Renal cortex interstitium (tissue), 15 donors: ENCODE measurements at places on chromosomes 16 and 17. TPM values are rescaled to one million over a fixed set of nuclear protein-coding genes. Genes with fewer than 3 reads are reported as not detected.

Gene ADAM11
- 1.9 TPM for polyA plus RNA-seq

GRCh38 chr17:30278032-30278431, 13.7 kb downstream of the BLMH start:
- peak; percentile 10 for DNase-seq

DNA sequence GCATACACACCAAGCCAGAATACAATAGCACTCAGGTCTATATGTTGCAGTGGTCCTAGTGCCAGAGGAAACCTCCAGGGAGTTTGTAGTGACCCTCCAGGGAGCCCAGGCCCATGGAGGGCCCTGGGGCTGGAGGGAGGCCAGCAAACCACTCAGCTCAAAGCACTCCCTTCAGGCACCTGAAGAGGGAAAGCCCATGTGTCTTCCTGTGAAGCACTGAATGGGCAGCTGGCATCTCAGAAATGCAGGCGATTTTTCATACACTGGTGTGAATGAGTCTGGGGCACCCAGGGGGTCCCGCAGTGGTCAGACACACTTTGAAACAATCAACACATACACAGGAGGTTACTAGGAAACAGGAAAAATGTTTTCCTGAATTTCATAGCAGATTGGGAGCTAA, 12.8 kb downstream of the TBC1D26 start:
- no peak for DNase-seq

DNA sequence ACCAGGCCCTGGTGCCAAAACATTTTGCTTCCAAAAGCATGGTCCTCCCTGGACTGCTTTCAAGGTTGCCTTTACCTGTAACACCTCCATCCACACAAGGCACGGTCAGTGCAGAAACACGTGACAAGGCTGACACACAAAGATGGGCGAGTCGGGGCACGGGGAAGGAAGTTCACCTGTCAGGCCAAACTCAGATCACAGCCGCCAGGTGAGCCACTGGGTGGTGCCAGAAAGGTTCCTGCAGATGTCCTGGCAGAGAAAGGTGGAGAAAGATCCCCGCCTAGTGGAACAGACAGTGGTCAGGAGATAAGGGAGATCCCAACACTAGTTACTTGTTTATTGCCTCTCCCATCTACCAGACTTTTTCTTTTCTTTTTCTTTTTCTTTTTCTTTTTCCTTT, 155.3 kb downstream of the AIPL1 start:
- DNase-seq = no peak

DNA sequence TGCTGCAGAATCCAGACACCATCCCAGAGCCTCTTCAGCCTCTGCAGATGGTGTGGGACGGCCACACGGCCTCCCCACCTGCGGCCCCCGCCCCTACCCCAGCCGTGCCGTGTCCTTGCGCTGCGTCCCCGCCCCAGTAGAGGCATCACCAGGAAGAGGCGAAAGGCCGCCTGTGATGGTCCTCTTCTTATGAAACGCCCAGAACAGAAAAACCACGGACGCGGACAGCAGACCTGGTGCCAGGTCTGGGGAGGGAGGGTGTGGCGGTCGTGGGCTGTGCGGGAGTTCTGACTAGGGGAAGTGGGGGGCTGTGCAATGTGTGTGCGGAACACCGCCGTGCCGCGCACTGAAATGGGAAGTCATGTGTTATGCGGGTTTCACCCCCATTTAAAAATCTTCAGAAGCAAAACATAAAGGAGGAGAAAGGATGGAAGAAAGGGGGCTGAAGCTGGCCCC, 25.5 kb downstream of the ACSF3 start:
- no peak for DNase-seq

- no peak for DNase-seq
Observed at GRCh38 chr16:56669005-56669839, at the start of gene MT1H. MT1H (plus strand) TSS chr16:56669814; CDS start chr16:56669885, 71 bp downstream.

DNA sequence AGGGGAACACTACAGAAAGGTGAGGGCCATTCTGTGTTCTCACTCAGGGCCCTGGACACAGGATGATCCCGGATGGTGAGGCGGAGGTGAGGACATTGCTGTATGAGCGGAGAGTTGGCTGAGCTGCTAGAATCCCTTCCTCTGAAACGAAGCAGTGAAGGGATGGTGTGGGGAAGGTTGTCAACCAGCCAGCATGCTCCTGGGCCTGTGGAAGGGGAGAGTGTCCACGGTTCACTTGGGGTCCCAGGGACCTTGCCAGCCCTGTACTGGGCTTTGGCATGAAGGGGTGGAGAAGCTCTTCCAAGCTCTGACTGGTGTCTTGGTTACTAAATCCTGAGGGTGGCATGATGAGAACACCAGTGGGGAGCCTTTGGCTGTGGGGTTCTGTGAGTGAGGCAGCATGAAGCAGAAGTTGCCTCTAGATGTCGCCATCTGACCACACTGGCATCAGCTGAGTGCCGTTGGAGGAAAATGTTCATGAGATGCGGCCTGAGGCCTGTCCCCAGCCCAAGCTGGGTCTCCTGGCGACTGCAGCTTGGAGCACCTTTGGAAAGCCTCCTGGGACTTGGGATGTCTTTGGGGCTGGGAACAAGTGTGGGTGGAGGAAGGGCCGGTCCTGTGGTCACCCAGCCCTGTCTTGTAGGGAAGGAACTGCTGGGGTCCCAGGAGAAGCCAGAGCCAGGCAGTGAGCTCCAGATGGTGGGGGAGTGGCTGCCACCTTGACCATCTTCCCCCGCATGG, 14.8 kb downstream of the PDP2 start:
- no peak for DNase-seq

Gene TBKBP1
- 27.4 TPM for polyA plus RNA-seq

GRCh38 chr17:41977991-41978390, 11.4 kb downstream of the CNP start:
- DNase-seq = no peak

Gene RUNDC3A
- polyA plus RNA-seq = 2.7 TPM

DNA sequence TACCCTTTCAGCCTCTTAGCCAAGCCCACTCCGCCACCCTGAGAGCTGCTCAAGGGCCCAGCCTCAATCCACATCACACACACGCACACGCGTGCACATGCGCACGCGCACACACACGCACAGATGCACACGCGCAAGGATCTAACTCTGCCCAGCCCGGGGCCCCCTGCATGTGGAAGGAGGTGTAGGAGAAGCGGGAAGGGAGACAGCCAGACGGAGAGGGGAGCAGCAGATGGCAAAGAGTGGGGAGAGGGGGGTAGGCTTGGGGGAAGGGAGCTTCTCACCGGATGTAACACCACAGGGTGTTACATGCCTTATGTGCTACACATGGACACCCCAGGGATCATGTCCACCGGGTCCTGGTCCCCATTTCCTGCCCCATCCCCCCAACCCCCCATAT, 15.3 kb downstream of the DLG4 start:
- DNase-seq = no peak

DNA sequence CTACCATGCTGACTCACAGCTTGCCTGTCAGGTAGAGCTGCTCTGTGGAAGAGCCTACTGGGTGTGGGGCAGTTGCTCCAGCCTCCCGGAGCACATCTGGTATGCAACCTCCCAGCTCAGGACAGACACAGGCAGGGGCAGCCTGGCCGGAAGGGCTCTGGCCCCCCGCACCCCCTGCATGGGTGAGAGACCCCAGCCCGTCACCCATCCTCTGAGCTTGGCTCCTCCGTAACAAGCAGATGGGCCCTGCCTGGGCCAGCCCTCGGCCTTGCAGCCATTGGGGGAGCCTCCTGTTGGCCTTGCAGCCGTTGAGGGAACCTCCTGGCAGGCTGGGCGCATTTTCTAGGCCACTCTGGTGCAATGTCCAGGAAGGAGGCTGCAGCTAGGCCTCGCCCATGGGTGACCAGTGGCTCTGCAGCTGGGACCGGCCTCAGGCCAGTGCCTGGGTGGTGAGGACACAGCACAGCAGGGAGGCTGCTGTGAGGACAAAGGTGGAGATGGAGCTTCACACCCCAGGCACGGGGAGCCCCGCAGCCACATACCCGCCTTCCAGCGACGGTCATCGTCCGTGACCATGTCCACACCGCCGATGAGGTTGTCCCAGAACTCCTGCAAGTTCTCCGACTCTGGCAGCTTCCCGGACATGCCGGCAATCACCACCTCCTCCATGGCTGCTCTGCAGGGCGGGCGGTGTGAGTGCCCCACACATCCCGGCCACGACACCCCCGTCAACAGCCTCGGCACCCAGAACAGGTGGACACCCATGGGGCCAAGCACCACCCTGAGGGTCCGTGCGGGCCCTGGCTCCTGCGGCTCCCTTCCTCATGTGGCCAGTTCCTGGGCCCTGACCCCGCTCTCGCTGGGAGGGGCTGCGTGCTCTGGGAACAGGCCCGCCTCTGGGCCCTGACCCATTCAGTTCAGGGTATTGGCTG, 2.0 kb downstream of the FASN start:
- no peak for DNase-seq

DNA sequence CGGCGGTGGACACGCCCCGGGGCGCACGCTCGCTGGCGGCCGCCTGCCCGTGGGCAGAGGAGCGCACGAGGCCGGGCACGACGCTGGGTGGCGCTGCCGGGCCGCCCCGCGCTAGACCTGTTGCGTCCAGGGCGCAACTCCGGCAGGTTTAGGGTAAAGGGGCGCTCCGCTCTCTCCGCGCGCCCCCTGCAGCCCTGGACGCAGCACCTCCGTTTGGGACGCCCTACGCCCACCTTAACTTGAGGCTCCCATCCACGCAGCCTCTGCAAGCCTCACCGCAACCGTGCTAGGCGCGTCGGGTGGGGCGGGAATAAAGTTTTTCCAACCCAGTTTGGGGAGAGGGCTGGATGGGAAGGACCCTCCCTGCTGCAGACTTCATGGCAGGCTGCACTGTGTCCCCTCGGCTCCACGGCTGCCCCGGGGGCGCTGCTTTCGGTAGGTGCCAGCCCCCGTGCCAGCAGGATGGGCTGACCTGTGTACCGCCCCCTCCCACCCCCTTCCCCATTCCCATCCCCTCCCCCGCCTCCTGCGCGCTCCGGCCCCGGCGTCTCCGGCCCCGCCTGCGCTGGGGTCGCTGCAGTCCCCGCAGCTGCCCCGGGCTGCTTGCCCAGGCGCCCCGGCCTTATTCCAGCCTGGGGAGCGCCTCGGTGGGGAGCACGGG, at the start of gene SYT17:
Gene SYT17, plus strand, starts transcription at position 531 of the 661 bp plus-strand sequence. CDS start 407 bp downstream, outside the sequence.
- peak; percentile 64 for DNase-seq

Gene SOST
- polyA plus RNA-seq = 45.9 TPM

- peak; percentile 29 for DNase-seq
Observed at GRCh38 chr17:57699751-57700219, 45.3 kb downstream of the CCDC182 start.

Gene TMEM114
- 0.18 TPM for polyA plus RNA-seq

GRCh38 chr16:85168732-85169256, 56.5 kb upstream of the CIBAR2 start:
- DNase-seq = no peak

Gene SP6
- 3.9 TPM for polyA plus RNA-seq

Gene KRTAP3-2
- polyA plus RNA-seq = not detected

Gene CLDN9
- polyA plus RNA-seq = 2.5 TPM

GRCh38 chr17:58513965-58514769, at the start of gene MTMR4:
MTMR4 (minus strand) TSS chr17:58514638; CDS start chr17:58514407, 231 bp downstream.
- peak; percentile 74 for DNase-seq

GRCh38 chr17:1985686-1986085, 39.4 kb downstream of the RTN4RL1 start:
- DNase-seq = no peak

- no peak for DNase-seq
Observed at GRCh38 chr16:52548261-52549010, 1.5 kb upstream of the TOX3 start.

- peak; percentile 64 for DNase-seq
Observed at GRCh38 chr16:87461466-87461991, 31.3 kb downstream of the ZCCHC14 start.

- DNase-seq = no peak
Observed at GRCh38 chr17:41551365-41551764, 20.5 kb downstream of the KRT9 start.

DNA sequence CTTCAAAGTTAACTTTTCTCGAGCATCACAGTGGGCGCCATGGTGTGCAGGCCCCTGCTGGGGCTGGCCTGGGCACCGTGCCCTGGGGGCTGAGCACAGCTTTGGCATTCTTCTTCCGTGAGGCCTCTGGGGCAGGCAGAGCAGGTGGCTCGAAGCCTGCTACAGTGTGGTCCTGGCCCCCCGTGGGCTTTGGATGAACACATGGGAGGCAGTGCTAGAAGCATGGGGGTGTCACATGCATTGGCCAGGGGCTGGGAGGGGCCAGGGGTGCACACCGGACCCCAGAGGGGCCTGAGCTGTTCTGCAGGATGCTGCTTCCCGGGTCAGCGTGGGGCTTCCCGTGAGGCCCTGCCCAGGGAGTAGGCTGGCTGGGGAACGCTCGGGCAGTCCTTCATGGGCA, 12.1 kb upstream of the C16orf74 start:
- no peak for DNase-seq

- DNase-seq = no peak
Observed at GRCh38 chr16:46947900-46948547, 25.4 kb downstream of the DNAJA2 start.

DNA sequence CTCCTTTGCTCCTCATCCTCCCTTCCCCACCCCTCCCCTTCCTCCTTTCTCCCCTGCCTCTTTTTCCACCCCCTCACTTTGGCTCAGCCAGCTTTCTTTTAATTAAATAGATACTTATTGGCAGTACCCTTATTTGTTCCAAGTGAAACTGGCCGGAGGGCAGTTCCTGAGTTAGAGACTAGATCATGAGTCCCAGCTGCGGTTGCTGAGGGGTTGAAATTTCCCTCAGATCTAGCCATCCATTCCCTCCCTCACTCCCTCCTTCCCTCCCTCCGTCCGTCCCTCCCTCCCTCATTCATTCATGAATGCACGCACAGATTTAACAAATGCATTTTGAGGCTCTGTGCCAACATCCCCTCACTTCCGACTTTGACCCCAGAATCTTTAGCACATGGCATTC, 519.2 kb upstream of the EEF2KMT start:
- no peak for DNase-seq

- no peak for DNase-seq
Observed at GRCh38 chr17:74757502-74757901, 9.1 kb downstream of the NHERF1 start.

DNA sequence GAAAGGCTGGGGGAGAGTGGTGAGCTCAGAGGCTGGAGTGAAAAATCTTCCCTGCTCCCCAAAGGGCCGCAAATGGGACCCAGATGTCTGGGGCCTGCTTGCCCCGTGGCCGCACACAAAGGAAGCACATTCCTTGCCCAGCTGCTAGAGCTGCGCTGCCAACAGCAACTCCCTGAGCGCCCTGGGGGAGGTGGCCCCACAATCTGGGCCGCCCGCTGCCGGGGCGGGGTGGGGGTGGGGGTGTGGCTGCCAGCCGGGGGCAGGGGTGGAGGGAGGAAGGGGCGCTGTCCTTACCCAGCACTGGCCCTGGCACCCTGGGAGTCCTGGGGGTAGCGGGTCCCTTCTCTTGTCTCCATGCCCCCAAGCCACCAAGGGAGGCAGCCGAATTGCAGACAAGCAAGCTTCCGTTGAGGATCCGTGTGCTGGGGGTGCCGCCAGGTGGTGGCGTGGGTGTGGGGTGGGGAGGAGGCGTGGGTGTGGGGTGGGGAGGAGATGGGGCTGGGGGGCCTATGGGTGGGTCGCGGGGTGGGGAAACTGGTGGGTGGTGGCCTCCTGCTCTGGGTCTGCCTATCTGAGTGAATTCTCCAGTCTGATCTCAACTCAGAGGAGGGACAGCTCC, 48.4 kb upstream of the PABPN1L start:
- no peak for DNase-seq
